ENCODE measurements at places on chromosomes 13 and 19.

DNA sequence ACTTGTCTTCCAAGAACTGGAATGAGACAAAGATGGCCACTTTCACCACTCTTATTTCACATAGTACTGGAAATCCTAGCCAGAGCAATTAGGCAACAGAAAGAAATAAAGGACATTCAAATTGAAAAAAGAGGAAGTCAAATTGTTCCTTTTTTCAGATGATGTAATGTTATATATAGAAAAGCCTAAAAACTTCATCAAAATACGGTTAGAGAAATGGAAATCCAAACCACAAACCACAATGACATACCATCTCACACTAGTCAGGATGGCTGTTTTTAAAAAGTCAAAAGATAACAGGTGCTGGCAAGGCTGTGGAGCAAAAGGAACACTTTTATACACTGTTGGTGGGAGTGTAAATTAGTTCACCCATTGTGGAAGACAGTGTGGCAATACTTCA is 113.3 kb upstream of the SPRY2 start:
- no peak for DNase-seq

DNA sequence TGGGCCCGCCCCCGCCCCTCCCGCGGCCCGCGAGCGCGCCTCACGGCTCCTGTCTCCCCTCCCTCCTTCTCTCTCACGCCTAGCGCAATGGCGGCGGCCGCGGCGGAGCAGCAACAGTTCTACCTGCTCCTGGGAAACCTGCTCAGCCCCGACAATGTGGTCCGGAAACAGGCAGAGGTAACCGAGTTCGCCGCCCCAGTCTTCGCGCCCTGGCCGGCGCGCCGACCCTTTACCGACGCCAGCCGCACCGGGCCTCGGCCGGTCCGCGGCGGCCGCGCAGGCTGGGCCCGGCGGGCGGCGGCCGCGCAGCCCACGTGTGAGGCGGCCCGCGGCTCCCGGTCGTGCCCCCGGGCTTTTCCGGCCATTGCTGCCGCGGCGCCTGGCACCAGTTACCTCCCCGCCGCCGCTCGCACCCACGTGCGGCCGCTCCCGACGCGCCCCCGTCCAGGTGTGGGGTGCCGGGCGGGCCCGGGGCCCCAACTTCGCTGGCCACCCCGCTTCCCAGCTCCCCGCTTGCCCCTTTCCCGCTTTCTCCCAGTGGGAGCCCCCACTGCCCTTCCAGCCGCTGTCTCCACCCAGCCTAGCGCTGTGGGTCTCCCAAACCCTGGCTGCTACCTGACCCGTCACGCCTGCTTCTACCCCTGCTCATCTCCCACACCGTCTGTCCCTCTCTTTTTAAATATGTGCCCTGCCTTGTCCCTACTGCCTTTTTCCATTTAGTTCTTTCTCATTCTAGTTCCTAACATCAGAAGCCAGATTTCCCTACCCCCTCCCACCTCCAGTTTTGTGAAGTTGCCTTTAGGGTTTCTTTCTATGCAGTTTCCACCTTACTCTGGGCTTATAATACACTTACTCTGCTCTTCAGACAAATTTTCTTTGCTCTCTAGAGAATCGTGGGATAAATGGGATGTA is 23.4 kb downstream of the IPO5 start:
- no peak for DNase-seq

DNA sequence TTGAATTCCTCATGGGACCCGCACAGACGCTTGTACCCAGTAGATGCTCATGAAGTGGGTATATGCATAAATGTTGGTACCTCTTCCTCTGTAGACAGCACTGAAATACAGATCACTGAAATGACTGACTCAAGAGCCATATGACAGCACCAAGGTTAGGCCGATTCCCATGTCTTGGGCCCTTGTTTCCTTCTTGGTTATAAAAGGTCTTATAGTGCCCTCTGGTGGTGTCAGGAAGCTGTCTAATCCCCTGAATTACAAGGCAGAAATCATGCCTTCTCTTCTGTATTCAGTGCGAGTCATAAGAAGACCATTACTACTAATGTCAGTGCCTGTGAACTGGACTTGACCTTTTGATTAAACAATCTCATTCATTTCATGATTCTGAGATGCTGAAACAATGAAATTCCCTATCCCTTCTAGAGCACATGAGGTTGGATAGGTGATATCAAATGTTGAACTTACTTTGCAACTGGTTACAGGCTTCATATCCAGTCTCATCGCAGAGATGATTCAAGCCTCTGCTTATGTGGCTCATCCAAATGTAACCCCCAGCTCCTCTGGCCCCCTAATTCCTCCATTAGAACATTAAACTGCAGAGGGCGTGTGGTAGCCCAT is 59.7 kb downstream of the SPATA13 start:
- peak; percentile 67 for DNase-seq

DNA sequence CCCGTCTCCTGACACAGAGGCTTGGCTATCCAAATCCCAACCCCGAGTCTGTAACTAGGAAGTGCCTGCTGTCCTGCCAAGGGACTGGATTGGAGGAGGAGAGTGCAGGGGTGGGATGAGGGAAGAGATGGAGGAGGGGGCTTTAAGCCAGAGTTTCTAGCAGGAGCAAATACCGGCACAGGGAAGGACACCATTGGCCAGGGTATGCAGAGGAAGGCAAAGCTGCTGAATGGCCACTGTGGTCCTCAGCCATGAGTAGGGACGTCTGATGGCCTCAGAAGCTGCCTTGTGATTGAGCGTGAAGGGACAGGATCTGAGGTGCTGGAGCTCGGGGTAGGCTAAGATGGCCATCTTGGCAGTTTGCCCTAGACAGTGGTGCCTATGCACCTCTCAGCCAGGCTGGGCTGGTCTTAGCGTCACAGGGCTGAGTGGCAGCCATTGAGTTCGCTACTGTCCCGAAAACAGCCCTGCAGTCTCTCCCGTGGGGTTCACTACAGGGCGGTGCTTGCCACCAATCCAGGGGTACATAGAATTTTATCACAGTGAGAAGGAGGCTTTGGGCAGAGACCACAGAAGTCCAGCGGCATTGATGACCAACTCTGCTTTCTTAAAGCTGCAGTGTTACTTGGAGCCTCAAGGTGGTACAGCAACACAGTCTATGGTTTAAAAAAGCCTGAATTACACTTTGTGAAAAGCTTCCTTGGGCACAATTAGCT is 61.8 kb downstream of the AKAP11 start:
- peak; percentile 53 for DNase-seq

GRCh38 chr19:55676889-55677505 is 2.0 kb downstream of the EPN1 start:
- DNase-seq = no peak

DNA sequence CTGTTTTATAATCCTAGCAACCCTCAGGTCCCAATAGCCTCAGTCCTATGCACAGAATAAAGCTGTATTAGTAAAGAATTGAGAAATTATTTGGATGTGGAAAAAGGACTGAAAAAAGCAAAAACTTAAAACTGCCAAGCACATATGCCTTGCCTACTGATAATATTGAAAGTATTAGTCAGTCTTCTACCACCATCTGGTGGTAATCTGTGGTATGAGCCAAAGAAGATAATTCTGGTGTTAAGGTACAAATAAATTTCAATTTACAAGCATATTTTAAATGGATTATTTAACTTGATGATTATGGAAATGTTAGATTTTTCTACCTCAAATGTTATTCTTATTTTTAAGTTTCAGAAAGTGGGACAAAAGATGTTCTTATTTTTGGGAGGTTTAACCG is 460.3 kb upstream of the KLHL1 start:
- peak; percentile 52 for DNase-seq

- DNase-seq = no peak
Measured at GRCh38 chr19:12794196-12794941, 3.1 kb downstream of the JUNB start.

- no peak for DNase-seq
Measured at GRCh38 chr13:98927951-98928927, 49.6 kb downstream of the DOCK9 start.

All from NCI-H524 (cell line).